ENCODE measurements at places on chromosomes 16 and 17.

DNA sequence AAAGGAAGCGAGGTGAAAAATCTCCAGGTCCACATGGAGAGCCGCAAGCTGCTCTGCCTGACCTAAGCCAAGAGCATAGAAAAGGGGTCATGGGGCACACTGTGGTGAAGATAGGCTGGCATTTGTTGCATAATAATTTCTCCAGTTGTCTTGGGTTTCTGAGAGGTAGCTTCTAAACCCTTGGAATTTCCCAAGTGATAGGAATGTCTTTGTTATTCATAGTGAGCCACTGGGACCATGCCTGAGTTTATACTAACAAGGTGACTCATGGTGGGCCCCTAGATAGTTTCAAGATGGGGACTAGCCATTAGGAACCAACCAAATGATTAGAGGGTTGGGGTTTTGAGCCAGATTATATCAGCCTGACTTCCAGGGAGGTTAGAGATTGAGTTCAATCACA is 25.6 kb downstream of the SOST start:
- DNase-seq = no peak

DNA sequence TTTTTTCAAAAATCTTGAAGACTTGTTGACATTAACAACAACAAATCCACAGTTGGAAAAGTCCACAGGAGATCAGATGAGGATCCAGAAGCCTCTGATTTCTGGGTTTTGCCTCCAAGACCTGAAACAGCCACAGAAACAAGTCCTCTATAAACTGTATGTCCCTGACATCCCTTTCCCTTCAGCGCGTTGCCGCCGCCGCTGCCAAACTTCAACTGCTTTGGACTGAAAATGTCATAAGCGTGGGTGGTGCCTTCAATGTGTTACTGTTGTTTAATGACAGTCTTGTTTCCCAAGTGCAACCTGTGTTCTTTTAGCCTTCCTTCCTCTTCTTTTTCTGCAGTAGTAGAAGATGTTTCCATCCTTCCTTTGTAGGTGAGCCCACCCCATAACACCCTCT is 334.9 kb downstream of the SHISA9 start:
- no peak for DNase-seq

GRCh38 chr17:8606401-8606800 is 24.1 kb downstream of the MYH10 start:
- DNase-seq = no peak

- DNase-seq = no peak
These were observed 1.0 kb upstream of the GLG1 start for GRCh38 chr16:74607962-74608356.

DNA sequence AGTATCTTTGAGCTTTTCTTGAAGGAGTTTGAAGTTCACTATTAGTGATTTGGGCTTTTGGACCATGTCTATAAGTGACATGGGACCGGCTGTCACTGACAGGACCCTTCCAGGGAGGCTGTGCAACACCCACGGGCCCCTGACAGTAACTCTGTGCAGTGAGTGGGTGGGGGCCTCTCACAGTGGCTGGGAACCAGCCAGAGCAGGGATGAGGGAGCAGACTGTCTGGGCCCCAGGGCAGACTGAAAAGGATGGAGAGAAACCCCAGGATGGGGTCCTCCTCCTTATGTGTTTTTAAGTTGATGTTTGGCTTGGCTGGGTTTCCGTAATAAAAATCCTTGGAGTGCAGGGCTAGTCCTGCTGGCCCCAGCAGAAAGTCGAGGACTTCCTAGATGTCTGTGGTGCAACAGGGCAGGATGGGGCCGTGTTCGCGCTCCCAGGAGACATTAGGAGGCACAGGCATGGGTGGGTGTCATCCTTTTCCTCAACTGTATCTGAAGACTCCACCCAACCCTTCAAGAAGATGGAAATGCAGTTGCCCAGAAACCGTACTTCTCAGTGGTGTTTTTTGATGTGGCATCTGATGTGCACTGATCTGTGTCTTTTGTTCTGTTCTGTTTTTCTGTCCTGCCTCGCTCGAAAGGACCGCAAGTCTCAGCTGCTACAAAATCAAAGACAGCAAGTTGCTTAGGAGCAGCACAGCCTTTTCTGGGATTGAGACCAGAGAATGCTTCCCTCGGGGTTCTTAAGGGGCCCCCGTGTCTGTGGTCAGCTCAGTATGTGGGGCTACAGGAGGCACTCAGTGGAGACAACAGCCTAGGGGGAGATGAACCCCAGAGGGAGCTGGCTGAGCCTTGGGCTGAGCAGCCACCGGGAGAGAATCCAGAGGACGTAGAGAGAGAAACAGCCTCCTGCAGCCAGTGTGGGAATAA is 24.2 kb downstream of the PLD6 start:
- no peak for DNase-seq

- no peak for DNase-seq
These were observed 69.6 kb upstream of the HS3ST3A1 start for GRCh38 chr17:13671341-13671740.

DNA sequence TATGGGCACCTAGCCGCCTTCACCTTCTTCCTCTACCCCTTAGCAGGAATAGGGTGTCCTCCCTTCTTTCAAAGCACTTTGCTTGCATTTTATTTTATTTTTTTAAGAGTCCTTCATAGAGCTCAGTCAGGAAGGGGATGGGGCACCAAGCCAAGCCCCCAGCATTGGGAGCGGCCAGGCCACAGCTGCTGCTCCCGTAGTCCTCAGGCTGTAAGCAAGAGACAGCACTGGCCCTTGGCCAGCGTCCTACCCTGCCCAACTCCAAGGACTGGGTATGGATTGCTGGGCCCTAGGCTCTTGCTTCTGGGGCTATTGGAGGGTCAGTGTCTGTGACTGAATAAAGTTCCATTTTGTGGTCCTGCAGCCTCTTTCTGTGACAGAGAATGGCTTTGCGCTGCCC is 4.6 kb downstream of the TMUB2 start:
- DNase-seq = no peak

DNA sequence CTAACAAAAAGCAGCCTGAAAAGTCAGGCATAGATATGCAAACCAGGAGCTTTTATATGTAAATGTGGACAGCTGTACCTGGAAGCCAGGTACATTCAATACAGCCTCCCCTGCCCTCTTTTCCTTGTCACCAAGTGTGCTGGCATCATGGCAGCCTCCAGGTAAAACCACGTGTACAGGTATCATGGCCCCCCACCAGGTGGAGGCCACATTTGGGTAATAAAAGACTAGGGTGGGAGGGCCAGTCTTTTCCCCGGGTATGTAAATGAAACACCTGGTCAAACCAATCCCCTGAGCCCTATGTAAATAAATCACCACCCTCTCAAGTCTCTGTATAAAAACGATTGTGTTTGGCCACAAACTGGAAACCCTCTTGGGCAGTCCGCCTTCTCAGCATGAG is 226.4 kb upstream of the GOT2 start:
- no peak for DNase-seq

DNA sequence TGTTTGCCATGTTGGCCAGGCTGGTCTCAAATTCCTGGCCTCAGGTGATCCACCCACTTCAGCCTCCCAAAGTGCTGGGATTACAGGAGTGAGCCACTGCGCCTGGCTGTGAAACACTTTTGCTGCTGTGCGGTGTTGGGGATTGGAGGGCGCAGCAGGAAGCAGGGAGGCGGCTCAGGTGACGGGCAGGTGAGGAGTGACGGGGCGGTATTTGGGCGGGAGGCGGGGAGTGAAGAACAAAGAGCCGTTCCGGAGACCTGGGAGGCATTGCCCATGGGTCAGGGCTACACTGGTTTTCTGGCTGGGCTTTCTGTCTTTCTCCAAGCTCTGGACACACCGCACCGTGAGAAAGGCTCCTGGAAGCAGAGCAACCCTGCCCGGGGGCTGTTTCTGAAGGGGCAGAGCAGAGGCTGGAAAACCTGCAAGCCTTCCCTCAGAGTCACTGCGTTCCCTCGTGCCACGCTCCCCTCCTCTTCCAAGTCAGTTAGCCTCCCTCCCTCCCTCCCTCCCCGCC is 22.1 kb downstream of the CRISPLD2 start:
- DNase-seq = no peak

DNA sequence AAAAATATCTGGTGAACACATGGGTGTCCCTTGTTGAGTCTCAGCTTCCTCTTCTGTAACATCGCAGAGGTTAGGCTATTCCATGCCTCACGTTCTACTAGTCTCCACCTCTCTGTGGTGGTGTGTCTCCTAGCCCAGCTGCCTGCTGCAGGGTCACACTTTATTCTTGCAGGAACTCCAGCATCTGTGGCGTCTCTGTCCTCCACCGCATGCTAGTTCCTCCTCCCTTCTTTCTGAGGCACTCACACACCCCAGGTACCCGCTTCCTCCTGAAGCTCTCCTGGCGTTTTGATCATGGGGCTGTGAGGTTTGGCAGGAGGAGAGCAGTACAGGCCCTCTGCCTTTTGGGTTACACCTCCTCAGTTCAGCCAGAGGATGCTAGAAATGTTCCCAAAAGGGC is 9.9 kb upstream of the TEX2 start:
- no peak for DNase-seq

GRCh38 chr17:78477913-78478756 is 99.1 kb downstream of the DNAH17 start:
- no peak for DNase-seq

- no peak for DNase-seq
These were observed 5.7 kb upstream of the HOXB2 start for GRCh38 chr17:48550502-48551213.

DNA sequence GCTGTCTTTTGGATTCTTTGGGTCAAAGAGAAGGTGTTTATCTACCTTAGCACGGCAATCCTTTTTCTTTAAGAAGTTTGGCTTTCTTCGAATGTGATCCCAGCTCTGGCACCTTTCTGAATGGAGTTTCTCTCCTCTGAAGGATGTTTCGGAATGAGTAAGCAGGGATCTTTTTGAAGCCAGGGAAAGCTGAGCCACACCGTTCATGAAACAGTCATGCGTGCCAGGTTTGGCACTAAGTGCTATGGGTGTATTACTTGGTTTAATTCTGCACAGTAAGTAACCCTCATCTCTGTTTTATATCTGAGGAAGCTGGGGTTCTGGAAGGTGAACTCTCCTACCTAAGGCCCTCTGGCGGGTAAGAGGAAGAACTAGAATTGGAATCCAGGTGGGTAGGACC is 234.5 kb downstream of the NTN1 start:
- DNase-seq = no peak
